ENCODE measurements at places on chromosomes 7 and 10.

- DNase-seq = no peak
Observed at GRCh38 chr10:16943295-16944285, 126.4 kb upstream of the RSU1 start.

DNA sequence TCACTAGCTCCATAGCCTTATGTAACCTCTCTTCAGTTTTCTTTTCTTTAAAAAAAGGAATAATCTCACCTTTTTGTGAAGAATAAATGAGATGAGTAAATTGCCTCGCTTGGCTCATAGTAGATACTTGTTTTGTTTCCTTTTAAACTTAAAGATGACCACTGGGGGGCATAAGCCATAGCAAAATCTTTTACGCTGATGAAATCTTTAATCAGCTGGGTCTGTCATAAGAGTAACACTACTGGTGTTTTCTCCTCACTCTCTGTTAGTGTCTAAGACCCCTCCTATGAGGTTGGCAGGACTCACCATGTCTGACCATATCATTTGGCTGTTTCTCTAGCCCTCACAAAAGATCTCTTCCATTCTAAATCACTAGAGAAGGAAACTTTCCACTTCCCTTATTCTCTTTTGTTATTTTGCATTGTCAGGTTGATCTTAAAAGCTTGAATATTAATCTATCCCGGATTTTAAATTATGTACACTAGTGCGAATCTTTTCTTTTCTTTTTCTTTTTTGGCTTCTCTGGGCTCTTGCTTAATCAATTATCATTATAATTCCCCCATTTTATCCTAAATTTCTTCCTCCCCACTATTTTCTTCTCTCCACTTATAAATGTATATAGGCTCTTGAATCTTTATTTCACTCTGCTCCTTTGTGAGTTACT is 12.5 kb downstream of the STAG3 start:
- peak; percentile 67 for DNase-seq

DNA sequence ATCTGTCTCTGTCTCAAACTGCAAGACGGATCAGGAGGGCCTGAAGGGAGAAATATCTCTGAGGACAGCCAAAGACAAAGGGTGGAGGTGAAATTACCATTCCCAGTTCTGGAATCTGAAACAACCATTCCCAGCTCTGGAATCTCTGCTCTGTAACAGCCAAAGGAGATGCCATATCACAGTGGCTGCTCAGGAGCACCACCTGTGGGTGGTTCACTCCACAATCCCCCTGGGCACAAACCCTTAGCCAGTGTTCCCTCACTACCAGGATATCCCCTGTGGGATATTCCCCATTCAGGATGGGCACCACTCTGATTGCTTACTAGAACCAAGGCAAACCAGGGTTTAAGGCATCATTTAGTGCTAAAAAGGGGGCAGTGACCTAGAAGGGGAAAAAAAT is 199.0 kb downstream of the HTR7 start:
- no peak for DNase-seq

DNA sequence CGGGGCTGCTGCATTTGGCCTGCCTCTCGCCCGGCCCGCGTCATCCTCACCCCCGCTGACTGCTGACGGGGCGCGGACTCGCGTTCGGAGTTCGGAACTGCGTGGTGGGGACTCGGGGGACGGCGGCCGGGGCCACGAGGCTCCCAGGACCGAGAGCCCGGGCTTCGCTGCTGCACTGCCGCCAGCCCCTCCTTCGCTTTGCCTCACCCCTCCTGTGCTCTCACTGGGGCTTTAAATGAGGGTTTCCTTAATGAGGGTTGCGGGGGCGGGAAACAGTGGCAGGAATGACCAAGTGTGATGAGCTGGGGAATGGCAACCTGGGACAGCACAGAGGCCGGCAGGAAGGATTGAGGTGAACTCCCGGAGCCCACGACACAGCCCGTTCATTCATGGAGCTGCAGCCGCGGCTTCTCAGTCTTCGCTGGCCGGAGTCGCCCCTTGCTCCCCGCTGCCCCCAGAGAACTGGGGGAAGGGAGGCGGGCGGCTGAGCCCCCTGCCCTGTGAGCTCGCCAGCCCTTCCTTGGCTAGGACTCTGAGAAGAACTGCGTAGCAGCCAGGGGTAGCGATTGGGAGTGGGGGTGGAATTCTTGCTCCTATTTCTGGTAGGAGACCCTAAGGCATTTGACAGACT is 1.5 kb upstream of the LRRC4 start:
- DNase-seq = peak; percentile 16

GRCh38 chr7:24505968-24506367 is 67.3 kb upstream of the PALS2 start:
- DNase-seq = no peak

- DNase-seq = no peak
Observed at GRCh38 chr10:343231-344220, 208.3 kb downstream of the ZMYND11 start.

DNA sequence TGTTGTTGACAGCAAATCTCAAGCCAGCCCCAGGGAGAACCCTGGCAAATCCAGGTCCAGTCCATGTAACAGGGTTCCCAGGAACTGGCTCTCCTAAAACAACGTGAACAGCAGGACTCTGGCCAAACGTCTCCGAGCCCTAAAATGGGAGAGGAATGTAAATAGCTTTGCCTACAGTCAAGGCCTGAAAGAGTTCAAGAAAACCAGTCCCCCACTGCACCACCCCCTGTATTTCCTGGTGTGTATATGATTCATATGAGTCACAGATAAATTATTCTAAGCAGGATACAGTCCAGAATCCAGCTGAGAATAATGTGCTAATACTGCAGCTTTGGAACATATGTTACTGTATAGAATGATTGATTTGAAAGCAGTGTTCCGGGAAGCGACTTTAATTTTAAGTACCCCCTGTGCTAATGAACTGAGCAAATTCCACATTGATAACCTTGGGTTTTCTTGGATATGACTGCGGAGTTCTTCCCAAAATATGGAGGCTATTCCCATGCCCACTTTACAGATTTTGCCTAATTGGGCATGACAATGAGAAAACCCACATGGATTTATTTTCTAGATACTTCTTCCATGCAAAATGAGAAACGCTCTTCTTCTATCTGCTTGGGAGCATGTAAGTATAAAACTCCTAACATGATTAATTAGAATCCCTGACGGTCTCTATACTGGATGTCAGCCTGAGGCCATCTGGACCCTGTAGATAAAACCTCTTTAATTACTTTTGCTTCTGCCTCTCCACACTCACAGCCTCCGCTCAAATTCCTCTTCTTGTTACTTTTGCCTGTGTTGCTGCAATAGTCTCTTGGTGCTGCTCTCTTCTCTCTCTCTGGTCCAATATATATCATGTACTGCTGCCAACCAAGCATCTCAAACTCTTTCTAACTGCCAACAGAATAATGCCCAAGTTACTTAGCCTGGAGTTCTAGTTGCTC is 50.2 kb downstream of the LAMB4 start:
- DNase-seq = no peak

DNA sequence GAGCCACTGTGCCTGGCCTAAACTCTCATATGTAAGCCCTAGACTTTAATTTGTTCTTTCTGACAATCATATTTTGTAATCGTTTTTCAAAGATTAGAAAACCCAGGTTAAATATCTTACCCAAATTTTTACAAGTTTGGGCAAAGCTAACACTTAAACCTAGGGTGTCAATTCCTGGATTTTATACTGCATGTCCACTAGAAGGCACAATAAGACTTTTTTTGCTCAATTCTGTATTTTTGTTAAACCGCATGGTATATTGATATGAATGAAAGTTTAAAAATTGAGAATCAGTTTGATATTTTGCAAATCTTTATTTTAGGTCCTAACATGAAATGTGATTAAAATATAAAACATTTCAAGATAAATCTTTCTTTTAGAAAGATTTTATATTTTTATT is 29.3 kb downstream of the DYNC2I1 start:
- no peak for DNase-seq

DNA sequence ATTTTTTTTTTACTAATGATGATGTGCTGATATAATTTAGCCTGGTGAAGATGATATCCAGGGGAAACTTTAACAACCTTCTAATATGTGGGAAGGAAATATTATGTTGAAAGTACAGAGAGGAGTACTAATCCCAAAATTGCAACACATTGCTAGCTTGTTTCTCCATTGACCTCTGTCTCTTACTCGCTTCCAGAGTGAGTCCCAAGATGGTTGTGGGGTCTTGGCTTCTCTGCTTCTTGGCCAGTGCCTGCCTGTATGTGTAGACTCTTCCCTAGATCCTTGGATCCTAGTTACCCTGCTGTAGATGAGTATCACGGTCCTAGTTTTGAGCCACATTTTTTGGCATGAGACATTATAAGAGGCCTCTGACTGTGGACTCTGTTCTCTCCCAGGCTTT is 17.5 kb downstream of the BMPER start:
- no peak for DNase-seq

GRCh38 chr10:126908729-126909128 is 3.5 kb downstream of the DOCK1 start:
- no peak for DNase-seq

DNA sequence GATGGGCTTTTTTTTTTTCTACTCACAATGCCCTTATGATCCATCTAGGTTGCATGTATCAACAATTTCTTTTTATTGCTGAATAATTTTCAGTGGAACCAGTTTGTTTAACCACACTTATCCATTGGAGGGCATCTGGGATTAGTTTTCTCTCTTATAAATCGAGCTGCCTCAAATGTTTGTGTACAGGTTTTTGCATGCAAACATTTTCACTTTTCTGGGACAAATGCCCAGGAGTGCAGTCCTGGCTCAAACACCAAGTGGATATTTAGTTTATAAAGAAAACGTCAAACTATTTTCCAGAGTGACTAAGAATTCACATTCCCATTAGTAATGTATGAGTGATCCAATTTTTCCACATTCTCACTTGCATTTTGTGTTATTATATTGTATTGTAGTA is 313.4 kb downstream of the CXCL12 start:
- DNase-seq = no peak

DNA sequence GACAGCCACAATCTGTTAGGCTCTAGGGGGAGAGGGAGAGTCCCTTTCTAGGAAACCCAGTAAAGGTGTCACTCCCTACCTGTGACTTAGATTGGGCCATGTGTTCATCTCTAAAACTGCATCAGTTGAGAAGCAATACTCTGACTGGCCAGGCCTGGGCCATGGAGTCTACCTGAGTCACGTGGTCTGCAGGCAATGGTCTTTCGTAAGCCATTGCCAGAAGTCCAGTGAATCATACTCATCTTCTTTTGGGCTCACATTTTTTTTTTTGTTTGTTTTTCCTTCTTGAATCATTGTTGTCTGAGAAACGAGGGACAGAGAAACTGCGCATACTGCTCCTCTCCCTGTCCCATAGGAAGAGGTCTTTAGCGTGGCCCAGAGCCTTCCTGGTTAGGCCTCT is 215.6 kb downstream of the CCSER2 start:
- DNase-seq = no peak

GRCh38 chr10:91944880-91945630 is 21.5 kb downstream of the BTAF1 start:
- no peak for DNase-seq

GRCh38 chr10:79488336-79488735 is 24.0 kb upstream of the EIF5AL1 start:
- no peak for DNase-seq

- no peak for DNase-seq
Observed at GRCh38 chr7:101804967-101805366, 12.5 kb upstream of the CUX1 start.

DNA sequence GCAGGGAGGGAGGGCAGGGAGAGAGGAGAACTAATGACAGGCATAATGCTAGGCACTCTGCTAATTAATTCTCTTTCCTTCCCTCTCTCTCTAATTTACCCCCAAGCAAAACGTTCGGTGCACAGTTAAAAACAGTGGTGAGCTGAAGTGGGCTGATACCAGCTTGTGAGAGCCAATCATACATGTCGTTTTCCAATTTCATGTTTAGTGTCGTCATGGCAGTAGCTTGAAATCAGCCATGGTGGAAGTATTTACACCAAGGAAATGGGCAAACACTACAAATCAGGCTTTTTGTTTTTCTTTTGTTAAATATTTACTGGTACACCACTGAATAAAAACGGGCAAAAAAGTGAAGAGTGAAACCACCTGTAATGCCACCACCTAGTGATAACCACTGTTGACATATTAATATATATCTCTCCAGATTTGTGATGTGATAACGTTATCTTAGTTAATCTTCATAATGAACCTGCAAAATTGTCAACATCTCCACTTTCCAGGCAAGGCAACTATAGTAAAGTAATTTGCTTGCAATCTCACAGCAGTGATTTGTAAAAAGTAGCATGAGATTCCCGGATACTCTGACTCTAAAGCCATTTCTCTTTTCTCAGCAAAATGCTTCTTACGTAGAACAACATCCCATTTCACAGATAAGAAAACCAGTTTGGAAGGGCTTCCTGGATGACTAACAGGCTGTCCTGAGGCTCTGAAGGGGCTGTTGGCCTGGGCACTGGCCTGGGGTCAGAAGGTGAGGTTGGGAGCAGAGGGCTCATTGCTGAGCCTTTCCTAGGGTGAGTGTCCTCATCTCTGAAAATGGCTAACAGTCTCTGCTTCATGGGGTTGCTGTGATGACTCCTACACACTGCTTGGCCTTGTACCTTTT is 83.7 kb downstream of the ATXN7L1 start:
- DNase-seq = no peak

GRCh38 chr7:124246262-124246863 is 213.5 kb upstream of the TMEM229A start:
- DNase-seq = no peak

DNA sequence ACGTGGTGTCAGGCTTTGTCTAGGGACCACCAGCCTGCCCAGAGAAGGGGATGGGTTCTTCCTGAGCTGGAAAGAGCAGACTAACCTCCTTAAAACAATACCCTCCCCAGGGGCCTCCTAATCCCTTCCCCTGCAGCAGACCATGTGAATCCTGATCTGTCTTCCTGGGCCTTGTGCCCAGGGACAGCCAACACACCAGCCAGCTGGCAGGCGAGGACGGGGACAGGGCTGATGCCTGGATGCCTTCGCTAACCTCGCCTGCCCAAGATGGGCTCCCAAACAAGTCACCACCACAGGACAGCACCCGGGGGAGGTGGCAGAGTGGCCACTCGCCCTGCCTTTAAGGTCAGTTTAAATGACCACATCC is 17.6 kb downstream of the PODXL start:
- no peak for DNase-seq

DNA sequence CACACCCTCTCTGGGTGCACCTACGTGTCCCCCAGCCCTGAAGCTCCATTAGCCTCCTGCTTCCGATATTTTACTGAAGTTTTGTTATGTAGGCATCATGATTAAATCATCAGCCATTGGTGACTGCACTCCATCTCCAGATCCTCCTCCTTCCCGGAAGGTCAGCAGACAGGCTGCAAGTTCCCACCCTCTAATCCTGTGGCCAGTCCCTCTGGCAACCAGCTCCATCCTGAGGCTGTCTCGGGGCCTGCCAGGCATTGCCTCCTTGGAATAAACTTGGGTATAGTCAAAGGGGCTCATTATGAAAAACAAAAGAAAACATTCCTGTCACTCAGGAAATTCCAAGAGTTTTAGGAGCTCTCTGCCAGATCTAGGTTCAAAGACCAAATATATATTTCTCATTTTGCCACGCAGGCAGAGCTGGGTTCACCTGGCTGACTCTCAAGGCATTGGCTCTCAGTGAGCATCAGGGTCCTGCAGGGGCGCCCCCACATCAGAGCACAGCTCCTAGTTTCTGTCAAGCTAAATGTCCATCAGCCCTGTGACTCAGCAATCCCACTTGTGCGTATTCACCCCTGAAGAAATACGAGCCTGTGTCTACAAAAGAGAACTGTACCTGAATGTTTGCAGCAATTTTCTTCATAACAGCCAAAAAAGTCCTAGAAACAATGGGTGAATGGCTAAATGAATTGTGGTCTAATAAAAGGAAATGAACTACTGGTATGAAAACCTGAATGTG is 27.4 kb upstream of the TMEM72 start:
- no peak for DNase-seq

- DNase-seq = no peak
Observed at GRCh38 chr7:150621376-150621775, 10.8 kb downstream of the GIMAP6 start.
